ENCODE measurements at places on chromosomes 4 and X. TPM values are rescaled to one million over a fixed set of nuclear protein-coding genes. Genes with fewer than 3 reads are reported as not detected.

DACH2 gene
- not detected for polyA plus RNA-seq

DNA sequence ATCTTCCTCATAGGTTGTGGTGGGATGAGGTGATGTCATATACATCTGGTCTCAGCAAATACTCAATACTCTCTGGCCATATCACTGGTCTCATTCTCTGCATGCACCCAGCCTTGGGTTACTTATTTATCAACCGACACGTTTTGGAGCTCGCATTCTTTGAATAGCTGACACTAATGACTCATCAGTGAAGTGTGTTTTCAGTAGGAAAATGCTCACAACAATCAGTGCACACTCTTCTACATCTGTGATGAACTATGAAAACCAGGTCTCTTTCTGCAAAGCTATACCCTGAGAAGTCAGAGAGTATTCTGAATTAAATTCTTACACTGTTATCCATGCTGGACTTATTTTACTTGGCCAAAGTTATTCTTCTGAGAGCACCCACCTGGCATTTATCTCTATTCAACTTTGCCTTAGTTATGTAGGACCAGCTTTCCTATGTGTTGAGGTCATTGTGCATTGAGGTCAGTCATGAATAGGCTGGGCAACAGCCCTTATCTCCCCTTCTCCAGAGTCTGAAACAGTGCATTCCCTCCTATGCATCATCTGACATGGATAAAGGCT lies 58.7 kb upstream of the DHX15 start:
- H3K27ac ChIP-seq: no peak overlapping the region
- H3K4me1 ChIP-seq: no peaks in the 10 kb centered on the region
- H3K36me3 ChIP-seq: no peaks in the 10 kb centered on the region
- no peak overlapping the region for H3K4me3 ChIP-seq
- DNase-seq: no peak
- peaks cover 29% of the 10 kb centered on the region for H3K27me3 ChIP-seq

GRCh38 chrX:1012678-1013300 lies 199.7 kb downstream of the CRLF2 start:
- no peak overlapping the region for H3K4me3 ChIP-seq
- DNase-seq: no peak
- H3K4me1 ChIP-seq: peaks cover 17% of the 10 kb centered on the region
- no peak overlapping the region for H3K27ac ChIP-seq

DNA sequence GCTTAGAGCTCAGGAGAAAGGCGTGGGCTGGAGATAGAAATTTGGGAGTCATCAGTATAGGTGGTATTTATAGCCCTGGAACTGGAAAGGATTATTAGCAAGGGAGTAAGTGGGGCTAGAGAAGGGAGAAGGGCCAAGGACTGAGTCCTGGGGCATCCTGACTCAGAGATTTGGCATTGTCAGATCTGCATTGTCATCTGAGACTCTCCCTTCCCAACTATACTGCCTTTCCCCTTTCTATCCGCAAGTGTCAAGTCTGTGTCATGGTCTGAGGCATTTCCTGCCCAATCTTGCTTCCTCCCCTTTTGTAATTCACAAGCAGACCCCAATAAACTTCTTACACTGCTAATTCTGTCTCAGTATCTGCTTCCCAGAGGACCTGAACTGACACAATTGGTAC lies 24.4 kb upstream of the SLC25A43 start:
- no peaks in the 10 kb centered on the region for H3K4me1 ChIP-seq
- no peaks in the 10 kb centered on the region for H3K36me3 ChIP-seq
- no peak for DNase-seq
- peaks cover 14% of the 10 kb centered on the region for H3K27me3 ChIP-seq

GRCh38 chr4:115249808-115250207 lies 136.4 kb upstream of the NDST4 start:
- no peak overlapping the region for H3K4me3 ChIP-seq
- no peak for DNase-seq
- no peak overlapping the region for H3K27ac ChIP-seq
- no peaks in the 10 kb centered on the region for H3K27me3 ChIP-seq

GRCh38 chrX:11566173-11566572 lies 99.5 kb downstream of the ARHGAP6 start:
- no peaks in the 10 kb centered on the region for H3K36me3 ChIP-seq
- no peak for DNase-seq
- no peak overlapping the region for H3K4me3 ChIP-seq

GRCh38 chr4:118221227-118221800 lies 131.5 kb downstream of the PRSS12 start:
- H3K36me3 ChIP-seq: no peaks in the 10 kb centered on the region
- H3K4me1 ChIP-seq: no peaks in the 10 kb centered on the region
- no peak overlapping the region for H3K4me3 ChIP-seq
- DNase-seq: no peak

DNA sequence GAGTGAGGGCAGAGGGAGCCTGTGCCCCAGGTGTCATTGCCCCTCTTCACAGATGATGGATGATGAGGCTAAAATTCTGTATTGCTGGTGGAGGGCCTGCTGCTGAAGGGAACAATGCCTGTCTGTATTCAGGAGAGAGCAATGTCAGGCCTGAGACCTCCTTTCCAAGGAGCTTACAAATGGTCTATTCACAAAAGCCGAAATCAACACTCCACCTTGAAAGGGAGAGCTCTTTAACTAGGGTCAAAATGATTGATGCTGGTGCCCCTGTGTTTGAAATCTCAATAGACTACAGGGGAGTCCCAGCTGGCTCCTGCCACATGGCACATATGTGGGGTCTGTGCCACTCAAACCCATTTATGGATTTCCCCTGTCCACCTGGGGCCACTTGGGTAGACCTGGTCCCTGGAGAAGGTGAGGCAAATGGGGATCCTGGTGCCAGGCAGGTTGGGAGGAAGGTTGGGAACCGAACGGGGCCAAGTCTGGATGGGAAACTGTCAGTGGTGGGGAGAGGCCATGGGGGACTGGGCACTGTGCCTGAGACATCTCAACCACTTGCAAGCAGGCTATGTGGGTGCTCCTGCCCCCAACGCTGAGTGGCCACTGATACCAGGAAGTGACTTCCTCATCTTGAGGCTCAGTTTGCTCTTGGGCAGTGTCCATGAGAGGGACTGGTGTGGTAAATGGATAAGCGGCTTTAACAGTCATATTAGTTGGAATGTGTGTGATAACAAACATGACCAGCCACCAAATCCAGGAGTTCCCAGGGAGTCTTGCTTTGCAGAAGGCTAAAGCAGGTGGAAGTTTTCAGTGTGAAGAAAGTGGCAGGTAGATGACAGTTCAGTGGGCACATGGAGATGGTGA lies 223.8 kb upstream of the PSAPL1 start:
- no peak overlapping the region for H3K27ac ChIP-seq
- no peak overlapping the region for H3K4me3 ChIP-seq
- H3K4me1 ChIP-seq: no peaks in the 10 kb centered on the region
- H3K27me3 ChIP-seq: no peaks in the 10 kb centered on the region
- DNase-seq: no peak
- H3K36me3 ChIP-seq: no peaks in the 10 kb centered on the region

DNA sequence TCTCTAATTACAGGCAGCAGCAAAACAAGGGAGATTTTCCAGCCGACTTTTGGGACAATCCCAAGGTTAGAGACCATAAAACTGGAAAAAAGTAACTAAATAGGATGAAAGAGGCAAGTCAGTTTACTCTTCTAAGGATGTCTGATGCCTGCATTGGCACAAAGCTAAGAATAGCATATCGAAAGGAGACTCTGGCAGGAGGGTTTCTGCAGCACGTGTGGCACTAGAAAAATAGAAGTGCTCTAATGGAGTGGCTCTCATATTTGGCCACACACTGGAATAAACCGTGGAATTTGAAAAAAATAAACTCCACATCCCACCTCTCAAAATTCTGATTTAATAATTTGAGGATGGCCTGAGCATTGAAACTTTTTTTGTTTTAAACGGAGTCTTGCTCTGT lies 77.2 kb upstream of the ARSJ start:
- H3K4me3 ChIP-seq: no peak overlapping the region
- DNase-seq: no peak
- no peak overlapping the region for H3K27ac ChIP-seq
- H3K27me3 ChIP-seq: peaks cover 12% of the 10 kb centered on the region
- H3K36me3 ChIP-seq: peaks cover 5% of the 10 kb centered on the region

- H3K27ac ChIP-seq: no peak overlapping the region
- H3K27me3 ChIP-seq: peaks cover 5% of the 10 kb centered on the region
- H3K4me3 ChIP-seq: no peak overlapping the region
These were observed 20.3 kb upstream of the ABCG2 start for GRCh38 chr4:88178626-88179231.

DNA sequence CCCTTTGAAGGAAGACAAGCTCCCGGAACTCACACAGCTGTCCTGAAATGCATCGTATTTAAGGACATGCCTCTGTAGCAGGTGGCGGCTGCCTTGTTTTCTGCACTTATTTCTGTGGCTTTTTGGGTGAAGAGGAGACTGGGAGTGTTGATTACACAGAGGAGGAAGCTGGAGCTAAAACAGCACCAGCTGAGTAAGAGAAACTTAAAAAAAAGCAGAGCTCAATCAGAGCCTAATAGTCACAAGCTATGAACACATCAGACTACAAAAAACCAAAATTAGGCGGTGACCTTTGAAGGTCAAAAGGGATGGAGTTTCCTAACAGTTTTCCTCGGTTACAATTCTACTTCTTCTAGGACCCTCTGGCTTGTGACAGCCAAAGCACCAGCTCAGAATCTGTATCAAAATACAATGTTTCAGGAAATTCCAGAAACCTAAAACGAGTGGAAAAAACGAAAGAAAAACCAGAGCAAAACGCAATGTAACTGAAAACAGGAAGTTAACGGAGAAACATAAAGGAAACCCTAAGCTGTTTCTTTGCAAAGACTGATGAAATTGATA lies 13.5 kb downstream of the PRKX start:
- H3K36me3 ChIP-seq: no peaks in the 10 kb centered on the region
- no peaks in the 10 kb centered on the region for H3K27me3 ChIP-seq
- peak; percentile 35 for DNase-seq
- H3K4me1 ChIP-seq: peaks cover 83% of the 10 kb centered on the region

SRPK3 gene
- not detected for polyA plus RNA-seq

GRCh38 chr4:17246656-17247055 lies 265.2 kb downstream of the QDPR start:
- no peak for DNase-seq
- H3K4me3 ChIP-seq: no peak overlapping the region
- H3K27ac ChIP-seq: no peak overlapping the region
- H3K36me3 ChIP-seq: no peaks in the 10 kb centered on the region

CT45A1 gene
- polyA plus RNA-seq: not detected

XAGE1A gene
- not detected for polyA plus RNA-seq

DNA sequence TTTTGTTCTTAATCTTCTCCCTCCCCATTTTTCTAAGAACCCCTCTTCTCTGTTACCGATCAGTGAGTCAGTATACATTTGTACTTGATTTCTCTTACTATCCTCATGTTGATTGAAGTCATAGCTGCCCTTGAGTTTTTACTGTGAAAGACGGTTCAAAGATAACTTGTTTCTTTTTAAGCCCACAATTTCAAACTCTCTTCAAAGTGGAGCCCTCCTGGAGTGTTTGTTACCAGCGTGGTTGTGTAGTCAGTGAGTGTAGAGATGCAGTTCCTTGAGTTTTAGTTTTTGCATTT lies 7.9 kb downstream of the PPP1R3F start:
- no peaks in the 10 kb centered on the region for H3K36me3 ChIP-seq
- no peak overlapping the region for H3K4me3 ChIP-seq
- no peak for DNase-seq
- peaks cover 25% of the 10 kb centered on the region for H3K4me1 ChIP-seq

FREM3 gene
- not detected for polyA plus RNA-seq

TRAM1L1 gene
- polyA plus RNA-seq: not detected

MAGEB17 gene
- not detected for polyA plus RNA-seq

DNA sequence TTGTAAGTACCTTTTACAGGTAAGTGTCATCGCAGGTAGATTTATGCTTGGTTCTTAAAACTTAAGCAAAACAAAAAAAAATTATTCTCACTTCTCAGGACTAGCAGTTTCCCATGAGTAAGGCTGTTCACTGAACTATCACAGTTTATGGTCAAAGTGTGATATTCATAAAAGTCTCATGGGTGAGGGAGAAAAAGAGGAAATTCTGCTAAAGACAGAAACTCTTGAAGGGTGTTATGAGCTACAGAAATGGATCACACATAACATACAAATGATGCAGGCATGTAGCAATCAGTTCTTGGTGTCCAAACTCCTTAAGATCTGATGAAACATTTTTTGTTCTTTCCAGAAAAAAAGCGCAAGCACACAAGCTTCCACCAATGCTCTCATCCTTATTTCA lies 8.5 kb downstream of the RAB9A start:
- no peaks in the 10 kb centered on the region for H3K36me3 ChIP-seq
- peak overlapping the region; percentile 15 for H3K4me3 ChIP-seq
- H3K4me1 ChIP-seq: peaks cover 56% of the 10 kb centered on the region
- H3K27ac ChIP-seq: peak overlapping the region; percentile 25

CMC4 gene
- 22.4 TPM for polyA plus RNA-seq
